ENCODE measurements at places on chromosomes 3 and 15.

DNA sequence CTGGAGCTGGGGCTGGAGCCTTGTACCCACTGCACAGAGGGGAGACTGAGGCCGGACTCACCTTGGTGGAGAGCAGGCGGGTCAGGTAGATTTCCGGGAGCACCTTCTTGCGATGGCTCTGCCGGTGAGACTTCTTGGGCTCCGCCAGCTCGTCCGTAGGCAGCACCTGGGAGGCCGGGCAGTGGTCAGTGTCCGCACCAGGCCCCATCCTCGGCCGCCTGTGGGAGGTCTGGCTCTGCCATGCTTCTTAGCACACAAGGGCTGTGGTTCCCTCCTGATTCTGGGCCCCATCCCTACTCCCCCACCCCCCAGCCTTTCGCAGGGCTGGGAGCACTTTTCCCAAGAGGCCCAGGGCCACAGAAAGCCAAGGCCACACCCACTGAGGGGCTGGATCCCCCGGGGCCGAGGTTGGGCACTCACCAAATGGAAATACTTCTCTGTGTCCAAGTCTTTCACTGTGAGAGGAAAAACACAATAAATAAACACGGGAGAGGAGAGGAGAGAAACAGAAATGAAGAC lies 17.4 kb downstream of the H1-8 start:
- DNase-seq, result no peak

GRCh38 chr15:82901114-82901805 lies 51.3 kb downstream of the HOMER2 start:
- DNase-seq, result no peak

GRCh38 chr15:63811942-63812550 lies 21.7 kb downstream of the HERC1 start:
- no peak for DNase-seq

DNA sequence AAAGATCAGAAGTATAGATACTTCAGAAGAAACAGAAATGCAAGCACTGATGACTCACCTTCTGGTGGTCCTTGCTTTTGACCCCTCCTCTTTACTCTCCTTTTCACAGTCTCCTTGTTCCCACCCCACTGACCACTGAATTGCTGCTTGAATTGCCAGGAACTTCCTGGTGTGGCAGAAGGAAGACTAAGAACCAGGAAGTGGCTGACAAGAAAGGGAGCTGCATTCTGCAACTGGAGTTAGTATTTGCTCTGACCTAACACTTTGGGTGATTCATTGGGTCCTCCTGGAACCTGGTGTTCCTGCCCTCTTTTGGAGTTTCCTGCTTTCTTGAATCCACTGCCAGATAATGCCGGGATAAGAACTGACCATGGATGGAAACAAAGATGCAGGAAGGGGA lies 23.0 kb downstream of the KY start:
- no peak for DNase-seq

DNA sequence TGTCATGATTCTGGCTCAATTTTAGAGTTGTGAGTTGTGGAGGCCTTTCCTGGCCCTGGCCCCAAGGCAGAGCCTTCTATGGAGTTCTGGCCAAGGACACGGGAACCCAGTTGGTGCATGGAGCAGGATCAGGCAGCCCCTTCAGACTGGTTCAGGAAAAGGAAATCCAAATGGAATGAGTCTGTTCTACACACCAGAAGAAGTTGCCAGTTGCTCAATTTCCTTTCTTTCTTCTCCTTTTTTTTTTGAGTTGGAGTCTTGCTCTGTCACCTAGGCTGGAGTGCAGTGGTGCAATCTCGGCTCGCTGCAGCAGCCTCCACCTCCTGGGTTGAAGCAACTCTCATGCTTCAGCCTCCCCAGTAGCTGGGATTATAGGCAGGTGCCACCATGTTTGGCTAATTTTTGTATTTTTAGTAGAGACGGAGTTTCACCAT lies 28.9 kb upstream of the BHLHE40 start:
- no peak for DNase-seq

- no peak for DNase-seq
Measured at GRCh38 chr15:45333550-45333949, 44.8 kb downstream of the GATM start.

- no peak for DNase-seq
Measured at GRCh38 chr3:17155951-17156350, 271.2 kb downstream of the PLCL2 start.

DNA sequence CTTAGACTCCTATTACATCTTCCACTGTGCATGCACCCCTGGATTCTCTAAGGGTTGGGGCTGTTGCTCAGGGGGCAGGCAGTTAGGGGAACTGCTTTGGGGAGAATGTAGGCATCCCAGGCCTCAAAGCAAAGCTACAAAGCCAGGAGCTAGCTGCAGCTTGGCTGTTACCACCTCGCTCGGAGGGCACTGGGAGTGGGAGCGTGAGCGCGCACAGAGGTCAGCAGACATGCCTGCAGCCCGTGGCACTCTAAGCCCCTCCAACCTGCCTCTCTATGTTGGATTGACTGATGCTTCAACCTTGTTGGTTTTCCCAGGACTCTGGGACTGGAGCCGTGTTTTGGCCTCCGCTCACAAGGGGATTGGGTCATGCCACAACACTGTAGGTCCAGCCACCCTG lies 69.8 kb downstream of the CPN2 start:
- no peak for DNase-seq

GRCh38 chr3:124540550-124541211 lies 189.6 kb upstream of the UMPS start:
- no peak for DNase-seq

GRCh38 chr15:58313304-58313703 lies 118.5 kb upstream of the LIPC start:
- no peak for DNase-seq

DNA sequence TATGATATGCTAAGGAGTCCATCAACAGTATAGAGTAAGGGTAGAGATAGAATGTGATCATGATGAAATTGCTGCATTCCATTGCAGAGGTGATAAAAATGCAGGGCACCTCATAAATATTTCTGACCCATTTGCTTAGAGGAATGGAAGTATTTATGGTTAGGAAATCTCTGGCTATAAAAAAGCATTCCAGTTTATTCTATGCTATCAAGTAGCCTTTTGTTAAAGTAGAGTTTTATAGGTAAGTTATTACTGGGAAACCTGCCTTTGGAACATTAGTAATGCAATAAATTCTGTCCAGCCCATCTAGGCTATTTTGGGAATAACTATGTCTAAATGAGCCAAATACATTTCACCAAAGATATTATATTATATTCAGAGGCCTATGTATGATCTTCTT lies 19.8 kb upstream of the STRIT1 start:
- no peak for DNase-seq

- DNase-seq, result no peak
Measured at GRCh38 chr3:14518893-14519292, 21.2 kb downstream of the GRIP2 start.

GRCh38 chr15:73786538-73786937 lies 33.4 kb upstream of the INSYN1 start:
- no peak for DNase-seq

DNA sequence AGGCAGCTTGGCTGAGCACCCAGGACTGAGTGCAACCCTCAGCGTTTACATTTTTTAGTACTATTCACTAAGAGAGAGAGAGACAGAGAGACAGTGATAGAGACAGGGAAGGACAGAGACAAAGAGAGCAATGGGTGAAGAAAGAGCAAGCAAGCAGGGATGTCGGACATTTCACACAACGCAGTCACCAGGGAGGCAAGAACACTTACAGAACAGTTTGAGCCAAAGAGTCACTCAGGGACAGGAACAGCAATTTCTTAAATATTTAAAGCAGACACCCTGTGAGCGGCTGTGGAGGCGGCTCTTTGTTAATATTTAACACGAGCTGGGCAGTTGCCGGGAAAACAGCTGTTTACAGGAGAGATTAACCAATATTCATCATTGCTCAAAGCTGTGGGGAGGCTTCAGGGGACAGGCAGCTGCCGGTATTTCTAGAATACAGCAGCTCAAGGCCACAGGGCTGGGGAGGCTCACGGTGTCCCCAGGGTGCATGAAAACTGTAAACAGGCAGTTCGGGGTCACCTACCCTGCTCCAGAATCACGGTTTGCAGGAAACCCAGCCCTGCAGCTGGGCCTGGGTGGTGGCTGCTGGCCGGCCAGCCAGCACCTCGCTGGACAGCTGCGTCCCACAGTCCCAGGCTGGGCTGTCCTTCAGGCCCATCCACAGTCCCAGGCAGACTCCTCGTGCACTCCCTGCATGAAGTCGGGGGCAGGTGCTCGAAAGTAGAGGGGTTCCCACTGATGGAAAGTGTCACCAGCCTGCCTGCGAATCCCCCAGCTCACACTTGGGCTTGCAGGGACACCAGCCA lies 38.8 kb upstream of the PCSK6 start:
- DNase-seq, result no peak

- DNase-seq, result no peak
Measured at GRCh38 chr3:178586076-178586475, 49.8 kb downstream of the KCNMB2 start.

GRCh38 chr15:58268746-58269267 lies 130.6 kb downstream of the AQP9 start:
- no peak for DNase-seq

DNA sequence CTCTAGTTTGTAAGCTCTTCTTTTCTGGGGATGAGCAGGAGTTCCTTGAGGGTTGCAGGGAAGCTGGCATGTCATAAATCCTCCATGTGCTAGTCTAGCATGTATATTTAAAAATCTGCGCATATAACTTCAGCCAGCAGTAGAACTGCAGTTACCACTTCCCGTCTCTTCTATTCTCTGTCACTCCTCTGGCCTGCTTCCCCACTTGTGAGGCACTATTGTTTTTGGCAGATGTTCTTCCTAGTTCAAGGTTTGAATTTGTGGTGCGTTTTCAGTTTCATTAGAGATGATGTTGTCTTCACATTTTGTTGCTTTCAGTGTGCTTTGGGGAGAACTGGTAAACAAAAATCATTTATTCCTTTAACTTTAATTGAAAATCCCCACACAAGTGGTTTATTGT lies 169.1 kb upstream of the ZPLD1 start:
- DNase-seq, result no peak

DNA sequence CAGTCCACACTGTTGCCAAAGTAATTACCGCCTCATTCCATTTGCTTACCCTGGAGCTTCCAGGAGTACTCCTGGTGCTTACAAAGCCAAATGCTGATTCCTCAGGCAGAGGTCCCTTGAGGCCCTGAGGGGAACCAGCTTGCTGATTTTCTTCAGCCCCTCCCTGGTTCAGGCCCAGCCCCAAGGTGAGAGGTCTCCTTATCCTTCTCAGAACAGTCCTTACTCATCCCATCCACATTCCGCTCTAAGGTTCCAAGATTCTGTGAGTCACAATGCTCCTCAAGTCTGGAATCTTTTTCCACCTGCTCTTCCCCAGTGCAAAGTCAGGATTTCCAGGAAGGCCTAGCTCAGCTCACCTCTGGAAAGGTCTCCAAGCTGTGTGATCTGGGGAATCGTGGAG lies 1.8 kb upstream of the ATP10A start:
- no peak for DNase-seq

DNA sequence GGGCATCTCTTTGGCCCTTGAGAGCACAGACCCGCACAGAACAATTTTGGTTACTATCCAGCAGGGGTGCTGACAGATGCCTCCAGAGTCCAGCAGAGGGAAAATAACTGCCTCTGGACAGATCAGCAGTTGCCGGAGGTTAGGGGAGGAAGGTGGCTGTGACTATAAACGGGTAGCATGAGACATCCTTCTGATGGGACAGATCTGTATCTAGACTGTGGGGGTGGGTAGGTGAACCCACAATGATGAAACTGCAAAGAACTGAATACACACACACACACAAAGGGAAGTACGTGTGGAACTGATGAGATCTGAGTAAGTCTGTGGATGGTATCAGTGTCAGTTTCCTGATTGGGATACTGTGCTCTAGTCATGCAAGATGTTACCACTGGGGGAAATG lies 21.2 kb downstream of the ADAMTS7 start:
- DNase-seq, result no peak

DNA sequence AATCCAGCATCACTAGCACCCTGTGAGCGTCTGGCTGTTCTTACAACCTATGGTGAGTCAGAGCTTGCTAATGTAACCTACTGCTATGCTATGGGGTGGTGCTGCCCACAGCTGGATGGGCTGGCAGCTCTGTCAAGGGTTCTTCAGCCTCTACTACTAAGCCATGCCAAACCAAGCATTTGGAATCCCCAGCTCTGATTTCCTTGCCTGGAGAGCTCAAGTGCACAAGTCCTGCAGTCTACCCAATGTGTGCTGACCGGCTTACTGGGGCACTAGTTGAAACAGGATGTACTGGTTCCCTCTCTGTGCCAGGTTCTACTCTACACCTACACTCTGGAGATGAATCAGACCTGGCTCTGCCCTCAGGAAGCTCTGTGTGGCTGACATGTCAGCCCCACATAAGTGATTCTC lies 4.2 kb downstream of the TEX264 start:
- DNase-seq, result no peak

GRCh38 chr3:151206201-151206600 lies 3.2 kb upstream of the GPR171 start:
- DNase-seq, result no peak

DNA sequence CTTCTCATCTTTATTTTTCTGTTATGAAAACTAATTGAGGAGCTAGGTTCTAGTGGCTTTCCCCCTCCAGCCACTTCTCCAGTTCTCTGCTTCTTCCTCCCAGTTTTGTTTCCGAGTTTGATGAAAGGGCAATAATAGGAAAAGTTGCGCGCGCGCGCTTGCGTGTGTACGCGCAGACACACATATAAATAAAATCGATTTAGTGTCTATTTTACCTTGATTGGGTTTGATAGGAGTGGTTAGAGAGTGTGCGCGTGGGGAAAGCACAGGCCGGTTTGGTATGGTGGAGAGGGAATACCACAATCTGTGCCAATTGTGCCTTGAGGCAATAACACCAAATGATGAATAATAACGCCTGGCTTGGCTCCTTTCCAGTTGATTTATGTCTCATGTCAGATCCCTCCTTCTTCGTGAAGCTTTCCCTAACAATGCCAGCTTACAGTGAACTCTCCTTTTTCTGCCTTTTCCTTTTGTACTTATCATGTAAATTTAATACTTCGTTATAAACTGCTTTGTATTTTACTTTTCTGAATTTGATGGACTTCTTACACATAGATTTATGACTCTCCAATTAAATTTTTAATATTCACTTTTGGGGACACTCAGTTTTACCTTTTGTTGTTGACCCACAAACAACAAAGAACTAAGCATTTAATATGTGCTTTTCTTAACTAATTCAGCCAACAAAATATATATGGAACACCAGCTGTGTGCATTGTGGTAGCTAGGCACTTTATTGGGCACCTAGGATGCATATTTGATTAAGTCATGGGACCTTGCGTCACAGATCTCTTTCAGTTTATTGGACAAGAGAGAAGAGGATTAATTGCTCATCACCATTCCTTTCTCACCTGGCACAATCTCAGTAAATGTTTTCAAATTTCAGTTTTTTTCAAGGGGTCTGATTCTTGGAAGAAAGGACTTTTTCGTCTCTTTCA lies 1.7 kb downstream of the TIPARP start:
- DNase-seq, result no peak

GRCh38 chr3:13506680-13507079 lies 26.6 kb downstream of the HDAC11 start:
- DNase-seq, result no peak

DNA sequence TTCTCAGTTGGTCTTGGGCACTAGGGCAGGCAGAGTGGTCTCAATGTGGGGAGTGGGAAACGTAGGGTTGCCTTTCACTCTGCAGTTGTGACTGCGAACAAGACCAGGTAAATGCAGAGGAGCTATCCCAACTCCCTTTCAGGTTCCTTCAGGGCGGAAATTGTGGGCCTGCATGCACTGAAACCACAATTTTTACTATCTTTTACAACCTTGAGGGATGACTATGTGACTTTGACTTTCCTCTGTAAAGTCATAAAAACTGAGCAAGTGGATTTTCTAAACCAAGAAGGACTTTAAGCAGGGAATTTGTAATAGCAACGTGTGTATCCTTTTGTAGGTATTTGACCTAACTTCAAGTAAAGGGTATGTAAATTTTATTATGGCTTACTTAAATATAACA lies 171.4 kb upstream of the CADPS start:
- no peak for DNase-seq

Measured in stimulated activated CD4-positive, alpha-beta T cell treated with anti-CD3 and anti-CD28 coated beads, TNF-alpha, amount 100 ng/mL, for 1 hour (primary cell).